ENCODE measurements at places on chromosomes 5 and 9.
A peak's percentile ranks its signal among the peaks of the same experiment; 100 is the strongest.

- no peaks in the 10 kb centered on the region for H3K4me1 ChIP-seq
- no peak overlapping the region for H3K4me3 ChIP-seq
- H3K27me3 ChIP-seq: no peaks in the 10 kb centered on the region
- no peak overlapping the region for H3K27ac ChIP-seq
Measured at GRCh38 chr9:10236161-10236560, 376.6 kb downstream of the PTPRD start.

DNA sequence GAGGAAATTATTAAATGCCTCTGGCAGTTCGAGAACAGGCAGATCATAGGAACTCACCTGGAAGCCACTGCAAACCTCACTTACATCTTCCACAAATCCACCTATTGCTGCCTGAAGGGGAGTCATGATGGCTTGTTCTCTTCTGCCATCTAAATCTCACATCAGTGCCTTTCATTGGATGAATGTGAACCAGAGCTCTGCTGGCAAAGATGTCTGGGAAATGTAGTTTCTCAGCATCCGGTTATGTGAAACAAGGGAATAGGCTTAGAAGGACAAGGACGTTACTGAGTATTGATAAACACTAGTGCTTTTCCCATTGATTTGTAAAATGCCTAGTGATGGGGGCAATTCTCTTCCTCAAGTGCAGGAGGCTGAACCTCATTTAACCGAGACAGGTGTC lies 483.3 kb downstream of the ARHGEF28 start:
- no peak overlapping the region for H3K27ac ChIP-seq
- DNase-seq: no peak
- H3K36me3 ChIP-seq: no peaks in the 10 kb centered on the region
- no peaks in the 10 kb centered on the region for H3K4me1 ChIP-seq
- H3K4me3 ChIP-seq: no peak overlapping the region
- no peaks in the 10 kb centered on the region for H3K27me3 ChIP-seq

GRCh38 chr5:135394095-135394494 lies 4.9 kb downstream of the MACROH2A1 start:
- H3K4me1 ChIP-seq: peaks cover 32% of the 10 kb centered on the region
- no peaks in the 10 kb centered on the region for H3K27me3 ChIP-seq
- H3K27ac ChIP-seq: no peak overlapping the region
- H3K36me3 ChIP-seq: peaks cover 9% of the 10 kb centered on the region
- H3K4me3 ChIP-seq: no peak overlapping the region
- no peak for DNase-seq

GRCh38 chr5:77152441-77152840 lies 58.0 kb upstream of the PDE8B start:
- no peak for DNase-seq
- H3K4me1 ChIP-seq: no peaks in the 10 kb centered on the region
- no peaks in the 10 kb centered on the region for H3K36me3 ChIP-seq
- no peaks in the 10 kb centered on the region for H3K27me3 ChIP-seq

DNA sequence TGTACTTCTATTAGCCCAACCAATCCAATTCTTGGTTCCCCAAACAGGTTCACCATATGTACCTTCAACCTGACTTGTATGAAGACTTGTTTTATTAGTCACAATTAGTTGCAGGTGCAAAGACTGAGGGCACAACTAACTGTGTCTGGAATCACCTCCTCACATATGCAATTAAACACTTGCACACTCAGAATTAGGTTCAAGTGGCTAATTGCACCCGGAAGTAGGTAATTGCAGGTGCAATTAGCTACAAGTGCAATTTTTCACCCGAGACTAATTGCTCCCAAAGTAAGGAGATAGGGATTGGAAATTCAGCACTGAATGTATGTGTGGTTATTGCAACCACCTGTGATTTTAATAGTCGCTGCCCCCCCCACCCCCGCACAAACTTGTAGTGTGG lies 338.9 kb downstream of the ZSWIM6 start:
- H3K27ac ChIP-seq: no peak overlapping the region
- no peaks in the 10 kb centered on the region for H3K27me3 ChIP-seq
- no peak overlapping the region for H3K4me3 ChIP-seq
- DNase-seq: no peak
- H3K36me3 ChIP-seq: no peaks in the 10 kb centered on the region

DNA sequence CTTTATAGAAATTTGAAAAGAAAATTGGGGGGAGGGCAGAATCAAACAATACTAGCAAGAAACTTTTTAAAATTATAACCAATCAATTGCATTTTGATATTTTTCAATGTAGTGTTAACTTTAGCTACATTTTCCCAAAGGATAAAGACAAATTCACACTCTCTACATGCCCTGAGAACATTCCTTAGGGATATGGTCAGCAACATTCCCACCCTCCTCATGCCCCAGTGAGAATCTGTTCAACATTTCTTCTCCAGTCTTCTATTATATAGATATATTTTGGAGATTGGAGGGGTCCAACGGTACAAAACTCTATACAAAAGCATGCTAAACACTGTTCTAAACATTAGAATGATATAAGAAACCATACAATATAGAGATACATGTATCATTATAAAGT lies 11.6 kb upstream of the PRR16 start:
- H3K4me3 ChIP-seq: no peak overlapping the region
- DNase-seq: no peak
- H3K27me3 ChIP-seq: no peaks in the 10 kb centered on the region
- H3K4me1 ChIP-seq: peaks cover 3% of the 10 kb centered on the region

GRCh38 chr9:14887149-14887548 lies 23.1 kb downstream of the FREM1 start:
- DNase-seq: no peak
- no peaks in the 10 kb centered on the region for H3K36me3 ChIP-seq
- no peaks in the 10 kb centered on the region for H3K27me3 ChIP-seq
- H3K27ac ChIP-seq: no peak overlapping the region
- H3K4me1 ChIP-seq: peaks cover 10% of the 10 kb centered on the region

DNA sequence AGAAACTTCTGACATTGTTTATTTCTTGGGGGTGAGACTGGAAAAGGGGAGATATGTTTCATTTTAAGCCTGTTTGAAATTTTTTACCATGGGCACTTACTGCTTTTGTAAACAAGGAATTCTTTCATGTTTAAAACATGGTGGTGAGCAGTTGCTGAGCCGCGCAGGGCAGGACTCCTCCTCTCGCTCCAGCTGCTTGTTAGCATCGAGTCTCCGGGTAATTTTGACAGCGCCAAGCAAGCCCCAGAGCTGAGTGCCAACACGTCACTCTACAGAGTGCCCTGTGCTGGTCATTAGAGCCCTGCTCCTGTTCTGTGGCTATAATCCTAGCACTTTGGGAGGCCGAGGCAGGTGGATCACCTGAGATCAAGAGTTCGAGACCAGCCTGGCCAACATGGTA lies 116.5 kb upstream of the MSX2 start:
- no peaks in the 10 kb centered on the region for H3K27me3 ChIP-seq
- H3K27ac ChIP-seq: no peak overlapping the region

DNA sequence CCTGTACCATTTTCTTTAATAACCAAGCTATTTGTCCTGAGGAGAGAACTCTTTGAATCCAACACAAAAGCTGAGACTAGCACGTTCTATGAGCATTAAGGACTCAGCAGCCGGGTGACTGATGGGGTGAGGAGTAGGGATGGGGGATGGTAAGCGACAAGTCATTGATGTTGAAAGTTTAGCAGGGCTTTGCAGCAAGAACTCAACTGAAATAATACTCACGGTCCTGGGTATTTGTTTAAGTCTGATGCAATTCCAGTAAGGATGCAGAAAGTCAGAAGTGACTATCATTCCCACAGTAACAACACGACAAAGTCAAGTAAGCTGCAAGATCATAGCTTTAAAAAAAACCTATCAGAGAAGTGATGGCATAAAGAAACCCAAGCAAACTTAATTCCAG lies 131.1 kb downstream of the ACTL7B start:
- H3K27me3 ChIP-seq: no peaks in the 10 kb centered on the region
- no peaks in the 10 kb centered on the region for H3K36me3 ChIP-seq
- no peak overlapping the region for H3K27ac ChIP-seq
- H3K4me1 ChIP-seq: peaks cover 12% of the 10 kb centered on the region
- no peak overlapping the region for H3K4me3 ChIP-seq

DNA sequence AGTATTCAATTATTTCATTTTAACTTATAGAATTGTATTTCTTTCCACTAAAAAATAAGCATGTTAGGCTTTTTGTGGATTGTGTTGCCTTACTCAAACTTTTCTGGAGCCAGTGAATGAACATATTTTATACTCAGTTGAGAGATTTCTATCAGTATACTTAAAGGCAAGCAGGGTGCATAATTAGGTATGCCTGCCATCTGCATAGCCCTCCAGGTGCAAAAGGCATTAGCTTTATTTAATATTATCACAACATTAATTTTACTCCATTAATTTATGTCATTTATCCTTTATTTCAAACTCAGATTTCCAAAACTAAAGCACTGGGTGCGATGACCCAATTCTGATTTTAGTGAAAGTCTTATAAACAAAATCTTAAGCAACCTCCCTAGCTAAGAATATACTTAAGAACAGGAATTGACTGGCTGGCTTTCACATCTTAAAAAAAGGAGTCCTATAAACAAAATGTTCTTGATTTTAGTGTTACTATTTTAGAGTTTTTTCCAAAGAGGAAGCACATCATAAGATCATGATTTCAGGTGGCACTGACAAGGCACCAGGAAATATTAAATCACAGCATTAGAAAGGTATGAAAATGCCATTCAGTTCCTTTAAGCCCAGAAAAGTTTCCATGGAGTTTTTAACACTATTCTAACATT lies 178.4 kb downstream of the MPDZ start:
- H3K4me3 ChIP-seq: no peak overlapping the region
- DNase-seq: no peak
- H3K27ac ChIP-seq: peak overlapping the region; percentile 72
- H3K27me3 ChIP-seq: no peaks in the 10 kb centered on the region
- H3K36me3 ChIP-seq: no peaks in the 10 kb centered on the region

GRCh38 chr5:16976625-16977008 lies 40.5 kb upstream of the MYO10 start:
- H3K4me1 ChIP-seq: no peaks in the 10 kb centered on the region
- DNase-seq: no peak
- no peak overlapping the region for H3K27ac ChIP-seq
- H3K4me3 ChIP-seq: no peak overlapping the region
- H3K27me3 ChIP-seq: no peaks in the 10 kb centered on the region

- no peak overlapping the region for H3K4me3 ChIP-seq
- no peak for DNase-seq
- H3K4me1 ChIP-seq: peaks cover 36% of the 10 kb centered on the region
- peak overlapping the region; percentile 67 for H3K27ac ChIP-seq
Measured at GRCh38 chr5:14741801-14742440, 77.4 kb downstream of the OTULIN start.

DNA sequence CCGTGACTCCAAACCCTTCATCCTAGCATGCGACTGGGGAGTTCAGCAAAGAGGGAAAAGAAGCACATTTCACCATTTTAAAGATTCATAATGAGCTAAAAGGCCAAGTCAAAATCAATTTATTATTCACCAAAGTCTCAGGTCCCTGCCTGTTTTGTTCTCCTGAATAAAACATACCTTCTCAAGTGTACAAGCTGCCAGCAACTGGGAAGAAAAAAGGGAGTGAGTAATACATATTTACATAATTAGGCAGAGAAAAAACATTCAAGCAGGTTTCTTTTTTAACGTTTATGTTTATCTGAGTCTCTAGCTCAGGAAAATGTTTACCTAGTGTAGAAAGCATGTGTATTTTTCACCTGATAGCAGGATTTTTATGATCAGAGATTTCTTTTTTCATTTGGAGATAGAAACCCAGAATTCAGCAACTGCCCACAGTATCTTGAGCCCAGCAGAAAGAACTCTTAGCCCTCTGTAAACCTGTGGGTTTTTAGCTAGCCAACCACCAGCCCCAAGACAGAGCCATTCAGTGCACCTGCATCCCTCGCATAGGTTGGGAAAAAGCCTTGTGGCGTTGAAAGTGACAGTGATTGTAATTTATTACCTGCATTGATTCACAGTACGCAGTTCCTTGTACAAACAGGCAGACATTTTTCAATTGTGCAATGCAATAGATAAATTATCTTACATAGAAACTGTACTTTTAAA lies 117.9 kb upstream of the GRIA1 start:
- H3K4me1 ChIP-seq: no peaks in the 10 kb centered on the region
- H3K36me3 ChIP-seq: no peaks in the 10 kb centered on the region
- DNase-seq: no peak

DNA sequence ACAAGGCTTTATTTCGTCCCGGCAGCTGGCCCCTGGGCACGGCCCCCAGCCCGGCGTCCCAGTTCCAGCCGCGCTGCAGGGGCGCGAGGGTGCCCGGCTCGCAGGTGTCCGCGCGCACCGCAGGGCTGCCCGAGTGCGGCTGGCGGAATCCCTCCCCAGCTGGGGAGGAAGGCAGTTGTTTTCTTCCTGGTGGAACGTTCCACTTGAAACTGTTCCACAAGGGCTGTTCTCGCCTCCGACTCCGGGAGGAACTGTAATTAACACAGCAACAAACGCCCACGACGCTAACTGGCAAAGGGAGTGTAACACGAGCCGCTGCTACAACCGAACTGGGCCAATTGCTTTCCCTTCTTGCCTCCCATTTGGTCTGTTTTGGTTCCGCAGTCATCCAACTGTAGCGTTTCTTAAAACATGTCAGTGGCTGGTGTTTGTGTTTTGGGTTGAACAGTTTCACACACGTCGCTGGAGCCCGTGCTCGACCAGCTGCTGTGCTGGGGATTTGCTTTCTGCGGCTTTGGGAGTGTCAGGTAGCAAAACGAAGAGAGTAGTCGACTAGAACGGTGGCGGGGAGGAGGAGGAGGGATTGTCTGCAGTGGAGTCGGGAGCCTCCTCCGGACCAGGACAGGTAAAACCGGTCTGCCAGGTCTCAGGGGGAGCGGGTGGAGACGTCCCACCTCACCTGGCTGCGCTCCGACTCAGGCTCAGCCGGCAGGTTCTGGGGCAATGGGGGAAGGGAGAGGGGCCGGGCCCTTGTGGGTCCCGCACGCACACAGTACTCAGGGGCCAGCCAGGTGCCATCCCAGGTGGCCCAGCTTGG lies 131.6 kb upstream of the NIPBL start:
- DNase-seq: no peak
- no peak overlapping the region for H3K27ac ChIP-seq
- no peaks in the 10 kb centered on the region for H3K27me3 ChIP-seq
- no peaks in the 10 kb centered on the region for H3K4me1 ChIP-seq
- H3K4me3 ChIP-seq: peak overlapping the region; percentile 66

DNA sequence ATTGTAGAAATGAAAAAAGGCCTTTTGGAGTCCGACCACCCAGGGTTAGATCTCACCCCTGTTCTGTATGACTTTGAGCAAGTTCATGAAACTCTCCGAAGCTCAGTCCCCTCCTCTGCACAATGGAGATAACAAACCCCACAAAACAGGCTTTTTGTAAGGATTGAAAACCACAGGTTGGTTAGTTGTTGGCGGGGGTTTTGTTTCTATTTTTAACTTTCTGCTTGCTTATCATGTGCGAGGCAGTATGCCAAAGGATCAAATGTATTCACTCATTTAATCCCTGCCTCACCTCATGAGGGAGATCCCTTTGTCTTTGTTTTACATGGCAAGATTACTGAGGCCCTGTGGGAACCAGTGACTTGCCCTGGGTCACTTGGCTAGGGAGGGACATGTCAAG lies 539.1 kb downstream of the CDK5RAP2 start:
- H3K27me3 ChIP-seq: no peaks in the 10 kb centered on the region
- no peaks in the 10 kb centered on the region for H3K36me3 ChIP-seq
- no peaks in the 10 kb centered on the region for H3K4me1 ChIP-seq
- DNase-seq: no peak
- no peak overlapping the region for H3K27ac ChIP-seq

GRCh38 chr9:129094387-129095169 lies 13.7 kb downstream of the DOLPP1 start:
- peaks cover 45% of the 10 kb centered on the region for H3K36me3 ChIP-seq
- H3K4me3 ChIP-seq: no peak overlapping the region
- no peak overlapping the region for H3K27ac ChIP-seq
- DNase-seq: no peak

GRCh38 chr9:4674783-4675182 lies 4.6 kb upstream of the CDC37L1 start:
- H3K27me3 ChIP-seq: no peaks in the 10 kb centered on the region
- no peaks in the 10 kb centered on the region for H3K36me3 ChIP-seq
- no peak for DNase-seq
- H3K4me1 ChIP-seq: no peaks in the 10 kb centered on the region
